Activated CD8-positive, alpha-beta memory T cell treated with anti-CD3 and anti-CD28 coated beads for 4 hours (primary cell): ENCODE measurements at places on chromosomes 6 and 20.

- DNase-seq: no peak
These were observed 1159.8 kb upstream of the EYS start for GRCh38 chr6:66866801-66867200.

DNA sequence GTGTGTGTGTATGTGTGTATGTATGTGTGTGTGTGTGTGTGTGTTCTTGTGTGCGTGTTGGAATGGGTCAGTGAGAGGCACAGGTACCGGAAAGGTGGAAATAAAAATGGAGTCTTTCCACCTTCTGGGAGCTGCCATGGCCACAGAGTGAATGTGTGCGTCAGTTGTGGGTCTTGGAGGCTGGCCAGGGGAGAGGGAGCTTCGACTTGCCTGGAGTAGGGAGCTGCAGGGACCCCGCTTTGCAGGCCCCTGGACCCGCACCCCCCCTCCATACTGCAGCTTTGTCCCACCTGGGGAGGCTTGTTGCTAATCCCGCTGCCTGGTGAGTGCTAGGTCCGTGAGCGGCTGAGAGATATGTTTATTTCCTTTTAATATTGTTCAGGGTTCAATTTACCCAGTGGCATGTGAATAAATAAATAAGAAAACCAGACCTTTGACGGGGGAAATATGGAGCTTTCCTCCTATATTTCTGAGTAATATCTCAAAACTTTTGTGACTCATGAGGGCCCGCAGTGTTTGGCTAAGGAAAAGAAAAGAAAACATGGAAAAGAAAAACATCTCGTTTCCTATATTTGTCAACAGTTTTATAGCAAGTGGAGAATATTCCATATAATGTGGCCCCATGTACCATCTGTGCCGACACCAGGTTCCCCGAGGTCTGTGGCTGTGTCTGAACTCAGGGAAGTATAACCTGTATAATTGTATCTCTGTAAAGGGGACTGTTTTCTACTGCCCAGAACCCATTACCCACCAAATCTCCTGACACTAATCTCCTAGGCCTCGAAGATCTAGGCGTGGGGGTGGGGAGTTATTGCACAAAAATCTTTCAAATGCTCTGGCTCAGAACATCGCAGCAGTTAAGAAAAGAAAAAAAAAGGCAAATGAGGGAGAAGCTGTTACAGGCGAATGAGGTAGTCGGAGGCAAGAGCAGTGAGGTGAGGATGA, 24.6 kb upstream of the CCDC167 start:
- DNase-seq: no peak

- no peak for DNase-seq
These were observed 122.9 kb downstream of the FAM120B start for GRCh38 chr6:170429450-170429849.

DNA sequence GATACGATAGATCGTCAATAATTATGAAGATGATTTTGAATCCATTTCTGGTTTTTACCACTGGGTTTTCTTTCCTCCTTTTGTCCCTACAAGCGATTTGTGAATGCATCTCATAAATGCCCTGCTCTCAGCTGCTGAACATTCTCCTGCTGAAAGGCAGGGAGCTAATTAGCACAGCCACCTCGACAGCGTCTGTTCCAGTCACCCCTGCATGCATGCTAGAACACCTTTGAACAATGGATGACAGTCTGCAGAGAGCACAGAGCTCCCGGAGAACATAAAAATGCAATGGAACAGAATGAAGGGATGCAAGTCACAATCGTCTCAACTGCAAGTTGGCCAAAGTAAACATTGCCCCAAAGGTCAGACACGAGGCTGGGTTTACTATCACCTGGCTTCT, 105.8 kb downstream of the SLC35B3 start:
- no peak for DNase-seq

- DNase-seq: no peak
These were observed 99.6 kb upstream of the DST start for GRCh38 chr6:56742122-56742791.

DNA sequence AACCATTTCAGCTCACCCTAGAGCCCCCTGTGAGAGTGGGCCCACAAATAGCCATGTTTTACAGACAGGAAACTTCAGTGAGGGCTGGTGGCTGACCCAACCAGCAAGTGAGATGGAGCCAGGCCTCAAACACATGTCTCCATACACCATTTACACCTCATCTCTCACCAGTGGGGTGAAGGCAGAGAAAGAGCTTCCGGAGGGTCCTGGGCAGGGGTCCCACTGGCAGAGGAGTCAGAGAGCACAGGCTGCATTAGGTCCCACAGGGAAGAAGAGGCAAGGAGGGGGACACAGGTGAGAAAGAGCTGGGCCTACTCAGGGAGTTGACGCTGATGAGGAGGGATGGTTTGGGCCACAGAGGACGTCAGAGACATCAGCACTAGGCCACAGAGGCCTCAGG, 172.6 kb downstream of the VEGFA start:
- no peak for DNase-seq

- DNase-seq: no peak
These were observed 1035.3 kb upstream of the GJE1 start for GRCh38 chr6:141097471-141097870.

GRCh38 chr6:3819161-3820110, 29.7 kb upstream of the FAM50B start:
- no peak for DNase-seq

GRCh38 chr6:74250161-74250818, 554.3 kb downstream of the CD109 start:
- DNase-seq: no peak

DNA sequence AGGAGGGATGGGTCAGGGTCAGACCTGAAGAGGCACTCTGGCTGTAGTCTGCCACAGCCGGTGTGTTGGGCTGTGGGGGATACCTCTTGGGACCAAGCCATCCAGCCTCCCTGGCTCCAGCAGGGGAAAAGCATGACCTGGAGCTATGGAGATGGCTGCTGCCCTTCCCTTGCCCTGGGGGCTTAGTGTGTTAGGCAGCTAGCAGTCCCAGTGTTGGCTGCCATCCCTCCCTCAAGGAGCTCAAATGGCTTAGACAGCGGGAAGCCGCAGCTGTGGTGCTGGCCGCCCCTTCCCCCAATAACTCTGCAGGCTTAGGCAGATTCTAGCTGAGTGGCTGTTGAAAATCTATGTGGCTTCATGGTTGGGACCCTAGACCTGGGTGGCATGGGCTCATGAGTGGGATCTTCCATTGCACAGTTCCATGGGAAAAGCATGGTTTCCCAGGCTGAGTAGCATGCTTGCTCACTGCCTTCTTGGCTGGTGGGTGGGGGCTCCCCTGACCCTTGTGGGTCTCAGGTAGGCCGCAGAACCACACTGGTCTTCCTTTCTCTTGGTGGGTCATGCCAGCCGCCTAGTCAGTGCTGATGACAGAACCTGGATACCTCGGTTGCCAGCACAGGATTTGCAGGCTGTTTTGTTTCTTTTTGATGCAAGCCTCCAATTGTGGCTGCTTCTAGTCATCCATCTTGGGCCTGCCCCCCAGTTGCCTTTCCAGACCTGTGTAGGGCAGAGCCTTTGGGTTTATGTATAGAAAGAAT, 69.0 kb upstream of the AHI1 start:
- DNase-seq: no peak

DNA sequence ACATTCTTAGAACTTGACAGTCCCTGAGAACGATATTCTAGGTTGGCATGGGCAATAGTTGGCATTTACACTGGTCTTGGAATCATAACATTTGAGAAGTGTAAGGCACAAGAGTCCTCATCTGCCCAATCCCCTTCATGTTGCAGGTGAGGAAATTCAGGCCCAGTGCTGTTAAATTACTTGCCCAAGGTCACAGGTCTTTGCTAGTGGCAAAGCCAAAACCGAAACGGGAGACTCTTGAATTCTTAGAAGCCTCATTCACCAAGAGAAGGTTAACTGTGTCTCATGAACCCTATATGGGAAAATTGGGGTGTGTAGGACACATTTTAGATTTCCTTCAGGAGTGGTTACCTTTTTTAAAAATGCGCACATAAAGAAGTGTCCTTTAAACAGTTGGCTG, 7.2 kb downstream of the E2F3 start:
- no peak for DNase-seq
